CD4-positive, alpha-beta memory T cell (primary cell): ENCODE measurements at places on chromosomes 11 and 22. TPM values are rescaled to one million over a fixed set of nuclear protein-coding genes. Genes with fewer than 3 reads are reported as not detected.

CALCA gene
- not detected for total RNA-seq

CNIH2 gene
- total RNA-seq, result 1.4 TPM

F2 gene
- total RNA-seq, result not detected

LMO1 gene
- total RNA-seq, result not detected

PNPLA3 gene
- total RNA-seq, result not detected

PTPRCAP gene
- total RNA-seq, result 228 TPM

SMTNL1 gene
- not detected for total RNA-seq

TUBA8 gene
- total RNA-seq, result 2.7 TPM

GRCh38 chr11:76984743-76985142 lies 49.5 kb upstream of the B3GNT6 start:
- DNase-seq, result no peak

DNA sequence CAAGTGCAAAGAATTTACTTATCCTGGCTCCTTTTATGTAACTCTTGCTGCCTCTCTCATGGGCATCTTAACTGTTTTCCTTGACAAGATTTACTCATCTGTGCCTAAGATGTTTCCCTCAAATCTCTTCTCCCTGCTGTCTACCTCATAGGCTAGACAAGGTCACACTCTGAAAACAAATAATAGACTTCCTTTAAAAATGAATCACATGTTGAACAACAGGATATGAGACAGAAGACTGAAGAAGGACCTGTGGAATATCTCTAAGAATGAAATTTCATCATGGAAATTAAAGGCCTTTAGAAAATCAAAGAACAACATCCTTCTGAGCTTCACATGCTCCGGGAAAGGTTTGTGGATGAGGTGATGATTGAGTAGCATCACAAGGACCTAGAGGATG lies 6.0 kb upstream of the SCGB2A2 start:
- no peak for DNase-seq

DNA sequence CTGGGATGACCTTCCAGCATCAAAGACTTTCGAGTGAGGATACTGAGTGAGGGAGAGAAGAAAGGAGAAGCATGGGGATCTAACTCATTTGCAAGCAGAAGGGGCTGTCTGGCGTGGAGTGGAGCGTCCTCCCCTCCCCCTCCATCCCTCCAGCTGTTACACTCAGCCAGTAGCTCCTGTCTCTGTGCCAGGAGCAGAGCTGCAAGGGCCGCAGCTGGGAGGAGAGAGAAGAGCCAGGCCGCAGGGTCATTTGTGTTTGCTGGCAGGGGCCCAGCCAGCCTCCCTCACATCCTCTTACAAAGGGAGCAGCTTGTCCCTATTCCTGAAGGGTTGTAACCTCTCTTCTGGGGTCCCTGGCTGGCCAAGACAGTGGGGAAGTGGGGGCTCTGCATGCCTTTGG lies 57.9 kb downstream of the NECTIN1 start:
- no peak for DNase-seq

DNA sequence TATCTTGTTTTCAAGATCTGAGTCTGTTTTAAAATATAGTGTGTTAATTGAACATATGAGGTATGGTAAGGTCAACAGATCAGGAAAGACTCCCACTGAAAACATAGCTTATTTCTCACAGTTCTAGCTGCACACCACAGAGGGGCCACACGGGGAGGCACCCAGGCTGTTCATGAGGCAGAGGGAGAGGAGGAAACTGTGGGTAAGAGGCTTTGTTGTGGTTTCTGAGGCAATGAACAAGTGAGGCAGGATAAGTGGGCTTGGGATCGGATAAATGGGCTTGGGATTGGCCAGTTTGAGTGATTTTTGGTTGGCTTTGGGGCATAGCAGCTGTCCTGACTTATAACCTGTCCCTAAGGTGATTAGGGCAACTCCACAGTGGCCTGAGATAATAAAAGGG lies 242.1 kb downstream of the LUZP2 start:
- DNase-seq, result no peak

GRCh38 chr11:134760957-134761356 lies 348.9 kb upstream of the B3GAT1 start:
- DNase-seq, result no peak

GRCh38 chr22:20154602-20155187 lies 3.8 kb upstream of the CCDC188 start:
- no peak for DNase-seq

- no peak for DNase-seq
These were observed 62.1 kb upstream of the ARFGAP3 start for GRCh38 chr22:42919199-42919598.

- no peak for DNase-seq
These were observed 27.2 kb upstream of the TMEM123 start for GRCh38 chr11:102479733-102480132.

DNA sequence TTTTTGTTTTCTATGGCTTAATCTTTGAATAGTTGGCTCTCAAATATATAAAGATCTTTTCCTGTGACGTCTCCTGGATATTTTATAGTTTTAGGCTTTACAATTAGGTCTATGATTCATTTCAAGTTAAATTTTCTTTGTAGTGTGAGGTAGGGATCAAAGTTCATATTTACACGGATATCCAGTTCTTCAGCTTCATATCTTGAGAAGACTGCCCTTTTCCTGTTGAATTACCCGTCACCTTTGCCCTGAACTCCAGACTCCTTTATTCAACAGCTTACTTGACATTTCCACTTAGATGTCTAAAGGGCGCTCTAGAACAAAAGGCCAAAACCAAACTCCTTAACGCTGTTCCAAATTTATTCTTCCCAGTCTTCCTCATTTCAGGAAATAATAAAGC lies 51.7 kb downstream of the TTC17 start:
- DNase-seq, result no peak

GRCh38 chr22:50529416-50529896 lies 356 bp downstream of the TYMP start:
- DNase-seq, result no peak

DNA sequence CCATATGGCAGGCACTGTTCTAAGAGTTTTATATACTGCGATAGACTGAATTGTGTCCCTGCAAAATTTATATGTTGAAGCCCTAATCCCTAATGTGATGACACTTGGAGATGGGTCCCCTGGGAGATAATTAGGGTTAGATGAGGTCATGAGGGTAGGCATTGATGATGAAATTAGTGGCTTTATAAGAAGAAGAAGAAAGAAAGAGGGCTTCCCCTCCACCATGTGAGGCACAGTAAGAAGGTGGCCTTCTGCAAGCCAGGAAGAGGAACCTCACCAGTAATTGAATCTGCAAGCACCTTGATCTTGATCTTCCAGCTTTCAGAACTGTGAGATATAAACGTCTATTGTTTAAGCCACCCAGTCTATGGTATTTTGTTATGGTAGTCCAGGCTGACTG lies 46.6 kb upstream of the TENM4 start:
- DNase-seq, result no peak

GRCh38 chr11:87422566-87422965 lies 384.8 kb downstream of the TMEM135 start:
- no peak for DNase-seq

- DNase-seq, result no peak
These were observed 10.4 kb upstream of the THY1 start for GRCh38 chr11:119433358-119433725.

DNA sequence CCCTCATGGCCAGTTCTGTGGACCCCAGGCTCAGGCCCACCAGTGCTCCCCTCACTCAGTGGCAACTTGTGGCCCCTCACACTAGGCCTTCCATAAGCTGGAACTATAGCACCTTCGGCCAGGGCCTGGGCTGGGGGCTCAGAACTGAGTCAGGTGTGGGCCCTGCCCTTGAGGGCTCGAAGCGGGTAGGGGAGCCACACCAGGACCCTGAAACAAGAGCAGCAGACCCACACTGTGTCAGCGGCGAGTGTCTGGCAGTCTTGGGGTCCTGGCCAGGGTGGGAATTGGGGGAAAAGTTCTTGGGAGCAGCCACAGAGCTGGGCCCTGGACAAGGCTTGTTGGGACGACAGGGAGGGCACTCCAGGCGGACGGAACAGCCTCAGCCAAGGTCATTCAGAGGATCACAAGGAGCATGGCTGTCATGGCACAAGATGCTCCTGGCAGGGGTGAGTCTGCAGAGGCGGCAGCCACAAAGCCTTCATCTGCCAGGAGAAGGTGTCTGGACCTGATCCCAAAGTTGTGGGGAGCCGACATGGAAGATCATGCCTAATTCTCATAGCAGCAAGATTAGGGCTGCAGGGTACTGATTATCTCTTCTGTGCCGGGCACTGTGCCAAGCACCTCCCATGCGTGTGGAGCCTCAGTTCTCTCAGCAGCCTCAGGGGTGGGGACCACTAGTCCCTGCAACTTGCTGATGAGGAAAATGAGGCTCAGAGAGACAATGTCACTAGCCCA lies 50.7 kb downstream of the SHISAL1 start:
- no peak for DNase-seq

DNA sequence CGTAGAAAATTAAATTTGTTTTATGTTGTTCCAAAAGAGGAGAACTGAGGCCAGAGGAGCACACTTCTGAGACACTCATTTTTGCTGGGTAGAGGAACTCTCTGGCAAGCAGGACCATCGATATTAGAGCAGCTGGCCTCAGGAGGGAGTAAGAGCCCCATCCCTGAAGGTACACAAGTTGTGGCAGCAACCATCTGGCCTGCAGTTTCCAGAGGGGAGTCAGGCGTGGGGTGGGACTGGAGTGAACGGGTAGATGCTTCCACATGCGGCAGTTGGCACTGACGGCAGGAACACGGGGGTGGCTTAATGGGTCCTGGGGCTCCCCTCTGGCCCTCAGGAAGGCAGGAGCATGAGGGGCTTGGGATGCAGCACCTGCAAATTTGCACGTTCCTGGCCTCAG lies 13.2 kb upstream of the SSTR3 start:
- DNase-seq, result no peak

DNA sequence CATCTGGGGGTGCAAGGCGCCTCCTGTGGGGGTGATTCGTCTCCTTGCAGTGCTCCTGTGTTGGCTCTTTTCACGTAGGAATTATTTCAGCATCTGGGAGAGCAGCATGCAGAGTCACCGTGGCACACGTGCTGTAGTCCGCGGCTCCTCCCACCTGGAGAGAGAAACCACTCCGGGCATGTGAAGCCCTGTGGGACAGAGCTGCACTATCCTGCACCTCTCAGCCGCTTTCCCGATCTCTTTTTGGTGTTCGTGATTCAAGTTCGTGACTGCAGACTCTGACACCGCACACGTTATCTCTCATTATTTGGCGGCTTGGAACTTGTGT lies 394.6 kb downstream of the TBC1D22A start:
- DNase-seq, result no peak

DNA sequence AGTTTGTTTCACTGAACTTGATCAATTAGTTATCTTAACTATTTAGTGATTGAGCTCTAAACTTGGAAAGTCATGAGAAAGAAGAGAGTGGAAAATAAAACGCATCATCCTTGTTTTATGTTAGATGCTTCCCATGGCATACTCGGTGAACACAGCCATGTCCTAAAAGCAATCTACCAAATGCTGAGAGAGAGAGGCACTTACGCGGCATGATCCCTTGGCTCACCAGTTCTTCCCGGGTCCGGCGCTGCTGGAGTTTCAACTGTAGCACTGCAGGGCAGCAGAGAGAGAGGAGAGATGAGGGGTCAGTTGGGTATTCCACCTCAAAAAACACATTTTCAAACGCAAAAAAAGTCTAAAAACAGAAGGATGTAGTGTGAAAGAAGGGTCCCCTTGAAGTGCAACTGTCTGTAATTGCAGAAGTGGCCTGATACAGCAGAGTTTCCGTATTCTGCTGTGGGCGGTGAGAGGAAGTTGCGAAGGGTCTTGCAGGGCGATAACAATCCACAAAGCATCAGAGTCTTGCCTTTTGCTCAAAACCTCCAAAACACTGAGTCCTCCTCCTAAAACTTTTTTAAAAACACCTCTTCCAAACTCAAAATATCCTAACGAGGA lies 92.7 kb downstream of the SGSM3 start:
- DNase-seq, result peak; percentile 58

DNA sequence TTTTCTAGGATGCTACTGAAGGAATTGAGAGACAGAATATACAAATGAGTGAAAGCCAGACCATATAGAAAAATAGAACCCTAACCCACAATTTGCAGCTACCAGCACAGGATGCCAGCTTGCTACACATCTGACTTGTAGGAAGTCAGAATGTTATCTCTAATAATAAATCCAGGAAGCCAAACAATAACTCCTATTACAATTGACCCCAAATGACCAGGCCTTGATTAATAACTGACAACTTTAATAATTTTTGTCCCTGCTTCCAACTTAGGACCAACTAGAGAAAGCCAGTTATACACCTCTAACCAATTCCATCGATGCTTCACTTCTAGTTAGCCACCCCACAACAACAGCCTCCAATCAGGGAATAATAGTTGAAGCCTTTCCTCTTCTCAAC lies 193.4 kb downstream of the CASP12 start:
- DNase-seq, result no peak

DNA sequence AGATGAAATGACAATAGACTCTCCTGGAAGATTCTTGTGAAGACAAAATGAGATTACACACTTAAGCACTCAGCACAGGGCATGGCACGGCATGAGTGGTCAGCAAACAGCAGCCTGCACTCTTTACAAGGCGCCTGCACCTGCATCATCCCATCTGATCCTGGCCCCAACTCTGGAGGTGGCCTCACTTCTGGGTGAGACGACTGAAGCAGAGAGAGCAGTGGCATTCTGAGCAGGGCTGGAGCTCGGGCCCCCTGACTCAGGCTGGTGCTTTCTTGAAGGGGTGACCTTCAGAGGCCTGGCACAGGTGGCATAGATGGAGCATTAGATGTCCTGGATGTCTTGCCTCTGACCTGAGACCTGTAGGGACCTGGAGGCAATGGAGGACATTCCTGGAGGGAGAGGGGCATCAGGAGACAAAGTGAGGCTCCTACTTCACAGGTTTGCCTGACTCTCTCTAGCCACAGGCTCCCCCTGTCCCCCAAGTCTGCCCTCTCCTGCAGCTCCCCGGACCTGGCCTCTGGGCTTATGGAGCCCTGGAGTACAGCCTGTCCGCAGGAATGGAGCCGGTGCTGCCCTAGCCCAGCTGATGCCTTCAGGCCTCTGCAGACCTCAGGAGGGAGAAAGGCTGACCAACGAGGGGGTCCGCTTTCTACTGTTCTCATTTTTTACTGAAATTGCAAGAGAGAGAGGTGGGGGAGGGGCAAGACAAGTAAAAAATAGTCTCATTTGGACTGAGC lies 65.5 kb upstream of the THY1 start:
- no peak for DNase-seq

- DNase-seq, result no peak
These were observed 10.4 kb upstream of the FXYD2 start for GRCh38 chr11:117834838-117835443.

DNA sequence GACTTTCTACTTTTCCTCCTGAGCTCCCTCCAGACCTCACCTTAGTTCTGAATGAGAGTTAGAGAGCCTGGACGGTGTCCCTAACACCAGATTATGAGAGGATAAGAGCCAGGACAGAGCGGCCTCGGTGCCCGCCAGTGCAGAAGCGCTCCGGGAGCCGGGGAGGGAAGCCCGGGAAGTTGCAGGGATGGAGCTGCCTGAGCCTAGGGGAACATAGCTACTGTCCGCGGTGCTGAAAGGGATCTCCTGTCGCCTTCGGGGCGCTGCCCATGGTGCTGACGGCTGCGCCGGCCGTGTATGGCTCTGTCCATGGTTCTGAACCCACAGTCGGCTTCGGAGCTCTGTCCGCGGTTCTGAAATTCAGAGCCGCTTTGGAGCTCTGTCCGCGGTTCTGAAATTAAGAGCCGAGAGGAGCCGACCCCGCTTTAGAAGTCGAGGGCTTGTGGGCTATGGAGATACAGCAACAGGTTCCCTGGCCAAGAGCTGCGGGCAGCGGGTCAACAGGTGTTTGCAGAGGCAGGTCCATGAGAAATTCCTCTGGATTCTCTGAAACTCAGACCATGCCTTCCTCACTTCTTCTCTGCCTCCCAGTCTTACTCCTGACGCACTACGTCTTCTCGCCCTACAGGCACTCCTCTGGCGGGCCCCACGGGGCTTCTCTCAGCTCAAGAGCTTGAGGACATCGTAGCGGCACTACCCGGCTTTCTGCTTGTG lies 814 bp downstream of the NPAS4 start:
- peak; percentile 90 for DNase-seq
